ENCODE measurements at places on chromosomes 6 and 20. TPM values are rescaled to one million over a fixed set of nuclear protein-coding genes. Genes with fewer than 3 reads are reported as not detected.

SCAND1 gene
- total RNA-seq = 216 TPM

ARMC2 gene
- total RNA-seq = 0.78 TPM

INSM1 gene
- 1.0 TPM for total RNA-seq

OR2H2 gene
- total RNA-seq = not detected

RGS17 gene
- 1.3 TPM for total RNA-seq

GSTA2 gene
- not detected for total RNA-seq

ATF6B gene
- total RNA-seq = 55.7 TPM

HLA-DMA gene
- total RNA-seq = 8.5 TPM

SRMS gene
- total RNA-seq = not detected

GRCh38 chr20:58575776-58576602 lies 60.8 kb upstream of the APCDD1L start:
- no peak for DNase-seq

DNA sequence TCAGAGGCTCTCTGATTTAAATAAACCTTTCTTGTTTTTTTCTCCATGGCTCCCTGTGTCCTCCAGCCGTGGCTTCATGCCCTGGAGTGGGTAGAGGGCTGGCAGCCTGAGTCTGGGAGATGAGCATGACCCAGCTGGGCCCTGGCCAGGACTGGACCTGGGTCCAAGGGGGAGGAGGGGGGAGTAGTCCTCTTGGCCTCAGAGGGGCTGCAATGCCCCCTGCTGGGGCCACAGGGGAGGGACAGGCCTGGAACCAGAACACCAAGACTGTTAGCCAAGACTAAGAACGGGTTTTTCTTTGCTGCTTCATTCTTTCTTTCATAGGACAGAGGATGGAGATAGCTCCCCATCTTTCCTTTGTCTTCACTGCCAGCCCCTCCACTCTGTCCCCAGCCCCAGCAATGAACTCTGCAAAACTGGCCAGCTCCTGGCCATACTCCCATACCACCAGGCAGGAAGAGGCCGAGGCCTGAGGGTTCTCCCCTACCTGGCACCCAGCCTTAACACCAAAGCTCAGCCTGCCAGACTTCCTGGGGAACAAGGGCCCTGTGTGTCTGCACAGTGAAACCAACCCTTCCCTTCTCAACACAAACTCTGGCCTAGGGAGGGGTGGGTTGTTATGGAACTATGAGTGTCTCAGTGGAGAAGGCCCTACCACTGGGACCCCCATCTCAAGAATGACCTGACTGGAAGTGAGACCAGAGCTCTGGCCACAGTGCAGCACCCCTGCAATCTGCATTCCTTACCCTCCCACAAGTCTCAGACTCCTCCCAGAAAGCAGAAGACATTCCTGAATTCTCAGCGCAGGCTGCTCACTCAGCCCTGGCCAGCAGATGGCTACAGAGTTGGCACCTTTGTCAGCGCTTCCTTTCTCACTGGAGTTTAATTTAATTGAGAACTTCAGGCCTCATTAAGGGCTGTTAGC lies 11.0 kb downstream of the SLC29A1 start:
- DNase-seq = peak; percentile 81

DNA sequence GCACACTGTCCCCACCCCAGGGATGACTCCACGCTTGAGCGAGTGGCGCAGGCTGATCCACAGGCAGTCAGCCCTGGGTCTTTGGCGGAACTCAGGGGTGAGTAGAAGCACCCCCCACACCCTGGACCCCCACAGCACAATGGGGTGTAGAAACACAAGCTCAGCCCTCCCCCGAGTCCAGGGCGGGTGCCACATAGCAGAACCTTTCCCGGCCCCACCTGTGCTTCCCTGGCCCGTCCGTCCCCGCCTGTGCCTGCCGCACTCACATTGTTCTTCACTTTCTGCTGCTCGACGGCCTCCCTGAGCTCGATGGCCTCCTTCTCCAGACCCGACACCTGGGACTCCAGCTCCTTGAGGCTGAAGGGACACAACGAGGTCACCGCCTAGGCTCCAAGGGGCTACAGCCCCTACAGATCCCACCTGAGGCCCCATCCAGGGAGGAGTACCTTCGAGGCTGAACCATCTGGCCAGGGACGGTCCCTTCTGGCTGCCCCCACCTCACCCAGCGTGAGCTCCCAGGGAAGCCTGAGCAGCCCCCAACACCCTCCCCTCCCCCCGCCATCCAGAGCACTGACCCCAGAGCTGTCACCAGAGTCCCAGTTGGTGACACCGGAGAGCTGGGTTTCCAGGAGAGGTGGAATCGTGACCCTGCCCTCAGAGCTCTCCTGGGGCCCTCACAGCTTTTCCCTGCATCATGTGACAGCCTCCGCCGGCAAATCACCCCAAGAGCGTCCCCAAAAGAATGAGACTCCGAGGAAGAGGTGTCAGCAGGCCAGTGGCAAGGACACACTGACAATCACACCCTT lies 55.6 kb downstream of the DSTN start:
- no peak for DNase-seq

DNA sequence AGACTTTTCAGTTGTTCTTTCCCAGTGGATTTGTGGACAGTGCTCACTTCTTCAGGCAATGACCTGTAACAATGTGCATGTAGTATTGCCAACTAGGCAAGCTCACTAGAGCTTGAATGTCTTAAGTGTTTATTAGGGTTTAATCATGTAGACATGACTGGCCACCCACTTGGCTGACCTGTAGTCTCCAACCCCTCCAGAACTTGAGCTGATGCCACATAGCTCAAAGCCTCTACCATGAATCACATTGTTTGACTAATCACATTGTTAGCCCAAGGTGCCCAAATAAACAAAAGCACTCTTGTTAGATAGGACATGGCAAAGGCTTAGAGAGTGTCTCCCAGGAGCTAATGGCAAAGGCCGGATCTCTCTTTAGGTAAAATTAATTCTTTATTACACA lies 272.7 kb downstream of the GRIK2 start:
- no peak for DNase-seq

DNA sequence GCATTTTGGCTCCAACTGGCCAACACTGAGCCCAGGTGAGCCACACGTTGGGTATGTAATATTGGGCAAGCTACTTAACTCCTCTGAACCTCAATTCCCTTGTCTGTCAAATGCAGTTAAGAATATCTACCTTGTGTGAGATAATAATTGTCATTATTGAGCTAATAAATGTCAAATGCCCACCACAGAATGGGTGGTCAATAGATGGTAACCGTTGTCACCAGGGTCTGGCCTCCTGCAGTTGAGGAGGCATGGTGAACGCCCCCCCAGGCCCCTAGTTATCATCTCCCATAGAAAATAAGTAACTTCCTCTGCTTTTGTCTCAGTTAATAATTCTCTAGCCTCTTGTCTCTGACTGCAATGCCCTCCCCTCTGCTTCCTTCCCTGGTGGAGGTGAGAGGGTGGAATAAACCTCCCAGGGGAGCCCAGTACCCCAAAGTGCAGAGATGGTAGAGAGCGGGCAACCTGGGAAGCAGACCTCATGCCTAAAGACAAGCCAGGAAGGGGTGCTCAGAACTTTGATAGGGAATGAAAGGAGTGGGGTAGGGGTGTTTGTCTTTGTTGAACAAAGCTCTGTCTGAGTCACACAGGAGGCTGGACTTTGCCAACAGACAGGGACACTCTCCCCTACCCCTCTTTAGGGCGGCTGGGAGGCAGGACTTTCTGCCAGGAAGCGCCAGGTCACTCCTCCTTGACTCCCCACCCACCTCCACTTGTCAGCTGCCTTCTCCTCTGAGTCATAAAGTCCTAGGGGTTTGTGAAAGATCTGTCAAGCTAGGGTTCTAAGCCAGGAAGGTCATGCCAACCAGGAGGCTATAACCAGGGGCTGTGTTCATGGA lies 1.3 kb upstream of the UNC5CL start:
- DNase-seq = peak; percentile 70

GRCh38 chr6:159116343-159116742 lies 52.9 kb upstream of the FNDC1 start:
- no peak for DNase-seq

DNA sequence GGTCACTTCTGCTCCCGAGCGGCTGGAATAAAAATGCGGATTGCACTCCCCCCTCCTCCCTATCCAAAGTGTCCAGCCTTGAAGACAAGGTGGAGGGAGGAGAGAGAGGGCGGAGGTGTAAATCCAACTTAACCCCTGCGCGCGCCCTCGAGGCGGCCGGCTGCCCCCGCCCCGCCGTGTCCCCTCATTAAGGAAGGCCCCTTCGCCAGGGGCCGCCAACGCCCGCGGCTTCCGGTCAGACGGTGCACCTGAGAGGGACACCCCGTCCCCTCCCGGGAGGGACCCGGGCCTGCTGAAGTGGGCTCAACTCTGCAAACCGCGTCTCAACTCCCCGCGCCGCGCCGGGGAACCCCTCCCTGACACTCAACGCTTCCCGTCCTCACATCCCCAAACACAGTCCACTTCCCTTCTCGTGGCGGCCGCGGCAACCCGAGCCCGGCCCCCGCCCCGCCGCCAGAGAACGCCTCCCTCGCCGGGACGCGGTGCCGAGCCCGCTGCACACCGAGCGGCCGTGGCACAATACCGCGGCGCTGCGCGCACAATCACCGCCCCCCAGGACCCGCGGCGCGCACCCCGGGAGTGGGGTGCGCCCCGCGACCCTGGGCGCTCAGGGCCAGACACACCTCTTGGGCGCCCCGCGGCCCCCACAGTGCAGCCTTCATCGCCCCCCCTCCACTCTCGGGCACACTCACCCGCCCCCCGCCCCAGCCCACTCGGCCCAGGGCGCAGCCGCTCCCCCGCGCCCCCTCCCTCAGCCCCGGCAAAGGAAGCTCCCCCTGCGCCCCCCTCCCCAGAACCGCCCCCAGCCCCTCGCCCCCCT lies 102.5 kb downstream of the NOL4L start:
- peak; percentile 55 for DNase-seq

GRCh38 chr6:144062786-144063185 lies 32.6 kb downstream of the SF3B5 start:
- DNase-seq = no peak

- no peak for DNase-seq
Observed at GRCh38 chr6:25219216-25219916, 59.8 kb upstream of the CARMIL1 start.

- DNase-seq = peak; percentile 30
Observed at GRCh38 chr20:5118220-5119142, 1.3 kb downstream of the PCNA start.

DNA sequence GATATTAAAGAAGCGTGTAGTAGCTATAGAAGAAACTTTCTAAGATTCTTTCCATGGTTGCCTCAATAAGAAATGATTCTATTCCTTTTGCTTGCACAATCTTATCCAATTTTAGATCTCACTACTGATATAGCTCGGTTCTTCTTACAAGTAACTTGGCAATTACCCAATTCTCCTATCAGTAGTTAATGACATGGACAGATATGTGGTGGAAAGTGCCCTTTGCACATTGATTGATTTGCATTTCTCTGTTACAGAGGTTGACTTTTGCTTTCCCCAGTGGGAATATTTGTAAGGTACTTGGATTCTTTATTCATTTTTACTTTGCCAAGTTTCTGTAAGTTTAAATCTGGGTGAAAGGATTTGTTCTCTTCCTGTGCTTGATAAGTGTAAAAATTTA lies 93.7 kb upstream of the QKI start:
- no peak for DNase-seq

GRCh38 chr6:1963596-1963995 lies 281.8 kb downstream of the GMDS start:
- DNase-seq = no peak

DNA sequence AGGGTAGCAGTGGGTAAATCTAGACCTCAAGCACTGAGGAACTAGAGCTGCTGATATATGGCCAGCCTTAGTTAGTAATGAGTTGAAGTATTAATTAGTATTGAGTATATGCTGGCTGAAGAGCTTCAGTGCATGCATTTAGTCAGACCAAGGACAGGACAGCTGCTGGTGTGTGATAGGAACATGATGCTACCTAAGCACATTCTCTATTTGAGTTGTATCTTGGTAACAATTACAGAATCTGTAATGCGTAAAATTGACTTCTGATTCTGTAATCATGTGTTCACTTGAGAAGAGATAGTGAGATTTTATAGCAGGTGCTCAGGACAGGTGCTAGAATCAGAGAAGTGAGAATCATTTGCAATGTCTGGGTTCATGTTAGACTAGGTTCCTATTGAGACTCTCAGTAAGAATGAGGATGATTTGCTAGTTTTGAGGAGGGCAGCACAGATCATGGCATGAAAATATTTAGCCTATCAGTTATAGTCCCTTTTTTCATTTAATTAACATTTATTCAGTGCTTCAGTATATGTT lies 369.4 kb upstream of the HS3ST5 start:
- DNase-seq = no peak

DNA sequence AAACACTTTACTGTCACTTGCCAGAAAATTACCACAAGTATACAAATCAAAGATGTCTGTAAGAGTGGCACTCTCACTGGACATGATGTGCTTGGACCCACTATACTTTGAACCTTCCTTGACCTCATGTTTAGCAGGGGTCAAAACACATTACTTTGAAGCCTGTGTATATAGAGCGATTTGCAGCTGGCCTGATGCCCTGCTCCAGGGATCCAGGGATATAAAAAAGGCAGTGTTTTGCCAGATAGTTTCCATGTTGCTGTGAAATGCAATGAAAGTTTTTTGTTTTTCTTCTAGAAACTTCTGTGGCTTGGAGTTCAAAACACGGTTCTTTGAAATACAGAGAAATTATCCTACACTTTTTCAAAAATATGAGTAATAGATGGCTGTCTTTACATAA lies 165.7 kb downstream of the FOXC1 start:
- DNase-seq = no peak

- no peak for DNase-seq
Observed at GRCh38 chr20:1292620-1293019, 26.5 kb downstream of the SNPH start.

DNA sequence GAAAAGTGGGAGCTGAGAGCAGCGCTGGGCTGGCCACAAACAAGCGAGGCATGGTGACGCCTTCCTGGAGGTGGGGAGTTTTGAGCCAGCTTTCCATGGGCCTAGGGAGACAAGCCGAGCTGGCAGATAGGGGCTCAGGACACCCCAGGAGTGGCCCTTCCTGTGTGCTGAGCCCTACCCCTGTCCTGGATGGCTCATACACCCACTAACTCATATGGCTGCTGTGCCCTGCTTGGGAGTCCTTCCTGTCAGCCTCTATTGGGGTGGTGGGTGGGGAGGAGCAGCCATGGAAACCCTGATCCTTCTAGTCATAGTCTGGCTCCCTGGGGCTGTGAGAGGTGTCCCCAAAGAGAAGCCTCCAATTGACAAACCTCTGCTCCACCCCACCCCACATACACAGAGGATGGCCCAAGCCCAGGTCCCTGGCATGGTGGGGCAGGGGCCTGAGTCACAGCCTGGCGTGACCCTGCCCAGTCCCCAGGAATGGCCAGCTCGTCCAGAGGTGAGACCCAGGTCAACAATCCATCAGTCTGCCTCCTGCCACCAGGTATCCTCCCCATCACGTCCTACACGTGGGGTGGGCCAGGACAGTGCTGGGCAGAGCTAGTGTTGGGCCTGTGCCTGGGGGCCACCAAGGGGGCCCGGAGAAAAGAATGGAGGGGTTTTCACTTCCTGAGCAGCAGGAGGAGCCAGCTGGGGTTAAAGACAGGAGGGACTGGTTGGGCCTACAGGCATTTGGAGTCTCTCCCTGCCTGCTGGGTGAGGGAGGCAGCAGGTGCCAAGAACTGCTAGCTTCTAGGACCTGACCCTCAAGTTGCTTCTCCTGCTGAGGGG lies 52.2 kb downstream of the MRPL14 start:
- no peak for DNase-seq
